ENCODE measurements at places on chromosomes 2 and 18.

DNA sequence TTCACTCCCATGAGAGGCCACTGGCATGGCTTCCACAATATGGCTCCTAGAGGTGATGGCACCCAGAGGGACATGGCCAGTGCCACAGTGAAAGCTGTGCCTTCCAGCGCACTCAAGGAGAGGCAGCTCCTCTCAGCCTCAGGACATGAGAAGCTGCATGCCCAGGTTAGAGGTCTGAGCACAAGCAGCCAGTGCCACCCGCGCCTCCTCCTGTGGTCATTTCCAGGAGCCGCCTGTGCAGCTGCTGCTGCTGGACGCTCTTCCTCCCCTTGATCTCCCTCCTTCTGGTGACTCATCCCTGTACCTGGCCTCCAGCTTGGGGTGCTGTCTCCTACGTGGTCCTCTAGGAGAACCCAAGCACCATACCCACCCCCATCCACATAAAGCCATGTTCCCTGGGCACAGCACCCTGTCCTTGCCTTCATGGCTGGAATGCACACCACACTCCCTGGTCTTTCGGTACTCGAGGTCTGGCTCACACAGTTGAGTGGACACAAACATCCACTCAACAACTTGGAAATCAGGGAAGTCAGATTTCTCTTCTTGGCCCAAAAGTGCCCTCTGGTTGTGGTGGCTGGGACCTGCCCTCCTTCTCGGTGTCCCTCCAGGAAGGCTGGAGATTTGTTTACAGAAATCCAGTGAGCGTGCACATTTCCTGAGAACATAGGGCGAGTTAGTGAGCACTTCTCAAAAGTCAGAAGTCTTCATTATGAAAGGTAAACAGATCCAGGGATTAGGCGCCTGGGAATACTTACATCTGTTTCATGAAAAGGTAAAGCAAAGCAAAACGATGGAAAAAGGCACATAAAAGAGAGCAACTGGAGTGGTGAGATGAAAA is 96.7 kb downstream of the EIPR1 start:
- no peak for DNase-seq

DNA sequence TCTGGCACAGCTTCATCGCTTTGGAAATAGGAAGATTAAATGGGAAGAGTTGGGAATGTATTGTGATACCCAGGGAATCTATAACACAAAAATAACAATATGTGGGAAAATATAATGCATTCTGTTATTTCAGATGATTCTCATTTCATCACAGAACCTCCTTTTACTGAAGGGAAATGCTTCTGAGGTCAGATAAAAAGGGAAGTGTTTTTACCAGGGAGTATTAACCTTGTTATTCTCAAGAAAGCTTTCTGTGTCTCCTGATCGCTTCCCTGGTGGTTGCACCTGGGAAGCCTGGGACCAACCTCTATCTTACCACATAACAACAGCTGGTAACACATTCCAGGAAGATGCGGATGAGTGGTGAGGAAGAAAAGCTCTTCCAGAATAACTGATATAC is 47.2 kb downstream of the SCG2 start:
- DNase-seq = no peak

DNA sequence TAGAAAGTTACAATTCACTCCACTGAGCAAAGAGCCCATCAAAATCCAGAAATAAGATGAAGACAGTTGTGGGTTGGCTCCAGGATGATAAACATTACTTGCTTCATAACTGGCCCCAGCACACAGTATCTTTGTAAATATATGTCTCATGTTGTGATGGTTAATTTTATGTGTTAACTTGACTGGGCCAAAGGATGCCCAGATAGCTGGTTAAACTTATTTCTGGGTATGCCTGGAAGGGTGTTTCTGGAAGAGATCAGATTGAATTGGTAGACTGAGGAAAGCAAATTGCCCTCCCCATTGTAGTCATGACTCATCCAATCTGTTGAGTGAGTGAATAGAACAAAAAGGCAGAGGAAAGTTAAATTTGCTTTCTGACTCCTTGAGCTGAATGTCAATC is 373.8 kb downstream of the LNPK start:
- DNase-seq = no peak

DNA sequence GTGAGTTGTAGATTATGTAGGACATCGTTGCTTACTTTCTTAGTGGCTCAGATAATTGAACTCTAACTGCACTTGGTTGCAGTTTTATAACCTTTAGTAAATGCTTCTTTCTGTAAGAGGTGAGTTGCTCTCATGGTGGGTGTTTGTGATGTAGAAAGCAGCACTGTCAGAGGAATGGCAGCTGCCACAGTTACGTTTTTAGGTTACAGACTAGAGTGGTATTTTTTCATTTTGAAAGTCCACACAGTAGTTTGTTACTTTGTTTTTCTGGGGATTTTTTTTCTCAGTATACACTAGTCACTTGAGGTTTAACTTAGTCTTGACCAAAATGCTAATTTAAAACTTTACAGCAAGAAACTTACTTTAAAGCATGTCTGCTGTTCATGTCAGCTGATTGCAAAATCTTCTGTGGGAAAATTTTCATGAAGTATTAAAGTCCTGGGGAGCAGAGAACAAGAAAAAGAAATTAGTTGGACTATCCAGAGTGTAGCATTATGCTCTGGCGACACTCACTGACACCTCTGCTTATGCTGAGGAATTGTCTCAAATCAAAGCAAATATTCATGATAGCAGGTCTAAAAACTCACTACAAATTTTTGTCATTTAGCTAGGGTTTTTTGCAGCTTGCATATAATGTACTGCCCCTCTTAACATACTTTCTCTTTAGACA is 14.8 kb downstream of the AFTPH start:
- no peak for DNase-seq

- no peak for DNase-seq
Measured at GRCh38 chr2:204725693-204726360, 180.6 kb downstream of the PARD3B start.

Data from SK-MEL-5 (cell line).